ENCODE measurements at places on chromosomes 12 and 14. TPM values are rescaled to one million over a fixed set of nuclear protein-coding genes. Genes with fewer than 3 reads are reported as not detected.

Gene KTN1
- total RNA-seq = 83.9 TPM

Gene TEDC1
- 32.6 TPM for total RNA-seq

DNA sequence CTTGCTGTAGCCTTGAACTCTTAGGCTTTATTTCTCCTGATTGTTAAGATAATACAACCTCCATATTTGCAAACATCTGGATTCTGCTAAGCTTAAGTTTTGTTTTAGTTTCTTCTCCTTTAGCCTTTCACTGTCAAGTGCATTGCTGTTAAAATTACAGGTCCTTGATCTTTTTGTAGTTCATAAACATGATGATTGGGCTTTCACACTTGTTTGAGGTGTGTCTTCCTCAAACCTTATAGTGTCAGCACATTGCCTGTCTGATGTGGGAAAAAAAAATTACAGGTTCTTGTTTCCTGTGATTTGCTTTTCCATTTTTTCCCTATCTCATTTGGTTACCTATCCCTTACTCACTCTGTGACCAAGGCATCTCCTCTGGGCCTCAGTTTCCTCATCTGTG lies 59.2 kb downstream of the BICDL1 start:
- DNase-seq = no peak

- DNase-seq = no peak
These were observed 276.5 kb downstream of the TMEM132C start for GRCh38 chr12:128543460-128543859.

Gene LYSET
- total RNA-seq = 10.5 TPM

GRCh38 chr12:31355747-31356107 lies 29.8 kb upstream of the SINHCAF start:
- no peak for DNase-seq

DNA sequence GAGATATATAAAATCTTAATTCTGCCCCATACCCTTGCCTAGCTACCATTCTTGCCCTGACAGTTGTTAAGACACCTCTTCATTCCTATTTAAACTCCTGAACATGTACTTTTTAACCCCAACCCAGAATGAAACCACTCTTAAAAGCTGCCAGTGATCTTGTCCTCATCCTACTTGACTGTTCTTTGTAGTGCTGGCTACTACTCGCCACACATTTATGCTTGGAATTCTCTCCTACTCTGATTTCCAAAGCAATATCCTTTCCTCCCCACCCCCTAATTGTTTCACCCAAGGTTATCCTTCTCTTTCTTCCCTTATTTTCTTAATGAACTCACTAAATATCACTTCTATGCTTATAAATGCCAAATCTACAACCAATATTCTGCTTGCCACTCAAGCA lies 4.1 kb downstream of the NFYB start:
- no peak for DNase-seq

Measured in activated naive CD4-positive, alpha-beta T cell treated with anti-CD3 and anti-CD28 coated beads, Interleukin-2, amount 50 U/mL, for 72 hours (primary cell).